Stimulated activated CD4-positive, alpha-beta T cell treated with anti-CD3 and anti-CD28 coated beads, Interleukin-15, amount 100 ng/mL, for 1 hour (primary cell): ENCODE measurements at places on chromosomes 5 and 9.

GRCh38 chr9:16309082-16309468 lies 561.4 kb downstream of the BNC2 start:
- no peak for DNase-seq

DNA sequence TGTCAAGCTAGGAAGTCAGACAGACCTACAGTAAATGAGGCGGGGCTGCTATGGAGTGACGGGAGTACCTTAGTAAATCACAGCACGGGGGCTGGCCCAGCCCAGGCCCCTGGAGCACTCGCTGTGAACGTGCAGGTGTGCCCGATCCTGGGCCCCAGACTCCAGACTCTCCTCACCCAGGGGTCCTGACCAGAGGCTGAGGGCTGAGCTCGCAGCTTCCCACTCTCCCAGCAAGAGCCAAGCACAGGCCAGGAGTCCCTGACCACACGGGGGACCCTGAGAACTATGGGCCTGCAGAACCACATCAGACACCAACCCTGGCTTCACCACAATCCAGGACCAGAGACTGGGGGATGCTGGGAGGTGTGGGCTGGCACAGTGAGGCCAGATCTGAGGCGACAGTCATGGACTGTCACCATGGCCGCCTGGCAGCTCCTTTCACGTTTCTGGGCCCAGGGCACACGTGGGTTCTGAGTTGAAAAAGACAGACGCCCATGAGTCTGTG lies 73.4 kb downstream of the ADAMTS2 start:
- no peak for DNase-seq

DNA sequence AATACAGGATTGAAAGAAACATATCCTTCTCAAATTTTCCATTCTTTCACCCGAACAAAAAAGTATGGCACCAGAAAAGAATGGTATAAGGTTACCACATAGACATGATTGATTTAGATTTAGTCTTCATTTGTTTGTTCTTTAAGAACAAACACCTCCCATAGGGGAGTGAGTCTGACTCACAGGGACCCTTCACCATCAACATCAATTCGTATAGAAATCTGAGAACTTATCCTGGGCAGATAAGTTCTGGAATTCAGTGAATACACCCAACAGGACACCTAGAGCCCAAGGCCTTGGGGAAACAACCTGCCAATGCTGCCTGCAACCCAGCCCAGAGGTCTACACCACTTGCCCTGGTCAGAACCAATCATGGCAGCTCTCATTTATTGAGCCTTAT lies 46.2 kb downstream of the LHFPL2 start:
- no peak for DNase-seq

GRCh38 chr5:95526871-95527270 lies 27.9 kb downstream of the SKIC3 start:
- DNase-seq, result no peak
